ENCODE measurements at places on chromosomes 6 and 20. TPM values are rescaled to one million over a fixed set of nuclear protein-coding genes. Genes with fewer than 3 reads are reported as not detected.

The RBPJL gene
- total RNA-seq, result not detected

GRCh38 chr6:45423111-45423823 lies 45.5 kb upstream of the SUPT3H start:
- peaks cover 45% of the 10 kb centered on the region for H3K4me1 ChIP-seq
- H3K4me3 ChIP-seq, result peak overlapping the region; percentile 57

GRCh38 chr6:13250703-13251102 lies 77.6 kb downstream of the TBC1D7 start:
- H3K4me1 ChIP-seq, result no peaks in the 10 kb centered on the region
- no peaks in the 10 kb centered on the region for H3K36me3 ChIP-seq
- H3K27ac ChIP-seq, result no peak overlapping the region

GRCh38 chr6:5958921-5959320 lies 47.8 kb downstream of the NRN1 start:
- no peak overlapping the region for H3K27ac ChIP-seq
- peaks cover 10% of the 10 kb centered on the region for H3K27me3 ChIP-seq
- no peak overlapping the region for H3K4me3 ChIP-seq
- H3K36me3 ChIP-seq, result no peaks in the 10 kb centered on the region

DNA sequence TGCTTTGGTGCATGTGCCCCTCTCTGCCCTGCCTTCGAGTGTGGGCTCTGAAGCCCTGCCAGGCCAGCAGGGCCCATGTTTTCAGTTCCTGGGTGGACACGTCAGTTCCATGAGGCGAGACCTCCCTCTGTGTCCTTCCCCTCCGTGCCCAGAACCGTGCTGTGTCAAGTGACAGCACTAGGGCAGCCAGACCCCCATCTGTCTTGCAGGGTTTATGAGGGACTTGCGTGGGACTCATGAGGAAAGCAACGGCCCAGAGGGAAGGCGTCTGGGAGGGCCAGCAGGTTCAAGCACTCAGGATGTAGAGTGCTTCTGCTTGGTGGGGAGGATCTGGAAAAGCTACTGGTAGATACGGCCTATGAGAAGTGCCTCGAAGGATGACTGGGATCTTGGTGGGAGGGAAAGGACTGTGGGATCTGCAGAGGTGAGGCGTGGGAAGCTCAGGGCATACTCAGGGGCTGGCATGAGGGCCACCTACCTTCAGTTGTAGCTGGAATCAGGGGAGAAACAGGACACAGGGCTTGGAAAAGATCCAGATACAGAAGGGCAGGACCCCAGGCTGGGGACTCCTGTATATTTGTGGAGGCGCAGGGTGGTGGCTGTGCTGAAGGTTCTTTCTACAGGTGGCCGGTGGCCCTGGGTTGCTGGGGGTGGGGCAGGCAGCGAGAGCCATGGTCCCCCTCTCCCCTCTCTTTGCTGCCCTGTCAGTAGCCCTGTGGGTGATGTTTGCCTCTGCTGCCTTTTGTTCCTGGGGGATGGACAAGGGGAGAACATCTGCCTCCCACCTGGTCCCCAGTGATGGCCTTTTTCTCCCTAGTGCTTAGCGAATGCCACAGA lies 5.5 kb downstream of the NPEPL1 start:
- no peak overlapping the region for H3K27ac ChIP-seq
- DNase-seq, result no peak
- peaks cover 2% of the 10 kb centered on the region for H3K4me1 ChIP-seq

The LIME1 gene
- total RNA-seq, result 80.5 TPM

DNA sequence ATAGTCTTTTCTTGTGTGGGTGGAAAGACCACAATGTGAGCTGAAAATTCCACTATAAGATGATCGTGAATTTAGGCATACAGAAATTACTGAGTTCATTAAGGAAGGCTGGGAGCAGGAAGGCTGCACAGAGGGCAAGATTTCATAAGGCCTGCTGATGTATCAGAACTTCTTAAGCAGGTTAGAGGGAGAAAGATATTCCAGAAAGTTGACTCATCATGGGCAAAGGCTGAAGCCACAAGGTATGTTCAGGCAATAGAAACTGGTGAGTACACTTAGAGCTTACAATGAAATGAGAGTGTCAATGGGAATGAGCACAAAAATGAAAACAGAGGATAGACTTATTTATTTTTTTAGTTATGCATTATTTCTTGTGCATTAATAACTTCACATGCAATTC lies 618.6 kb downstream of the CBLN4 start:
- H3K27ac ChIP-seq, result no peak overlapping the region
- no peak overlapping the region for H3K4me3 ChIP-seq
- H3K36me3 ChIP-seq, result no peaks in the 10 kb centered on the region
- no peaks in the 10 kb centered on the region for H3K4me1 ChIP-seq
- no peak for DNase-seq
- H3K27me3 ChIP-seq, result no peaks in the 10 kb centered on the region

DNA sequence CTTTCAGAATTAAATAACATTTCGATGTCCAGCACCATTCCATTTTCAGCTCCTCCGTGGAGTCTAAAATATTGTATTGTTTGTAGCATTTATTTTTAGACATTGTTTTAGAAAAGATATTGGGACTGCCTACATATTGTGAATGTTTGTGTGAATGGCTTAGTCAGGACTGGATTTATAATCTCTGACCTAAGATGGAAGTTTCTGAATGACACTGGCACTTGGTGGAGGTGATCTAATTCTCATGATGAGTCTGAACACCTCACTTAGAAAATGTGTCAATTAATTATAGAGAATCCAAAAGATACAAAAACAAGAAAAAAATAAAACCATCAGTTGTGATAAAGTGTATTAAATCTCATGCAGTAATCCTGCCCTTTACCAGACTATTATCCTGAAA lies 60.8 kb upstream of the HBS1L start:
- H3K4me3 ChIP-seq, result no peak overlapping the region
- H3K36me3 ChIP-seq, result no peaks in the 10 kb centered on the region
- no peaks in the 10 kb centered on the region for H3K27me3 ChIP-seq
- H3K27ac ChIP-seq, result no peak overlapping the region
- H3K4me1 ChIP-seq, result peaks cover 21% of the 10 kb centered on the region

DNA sequence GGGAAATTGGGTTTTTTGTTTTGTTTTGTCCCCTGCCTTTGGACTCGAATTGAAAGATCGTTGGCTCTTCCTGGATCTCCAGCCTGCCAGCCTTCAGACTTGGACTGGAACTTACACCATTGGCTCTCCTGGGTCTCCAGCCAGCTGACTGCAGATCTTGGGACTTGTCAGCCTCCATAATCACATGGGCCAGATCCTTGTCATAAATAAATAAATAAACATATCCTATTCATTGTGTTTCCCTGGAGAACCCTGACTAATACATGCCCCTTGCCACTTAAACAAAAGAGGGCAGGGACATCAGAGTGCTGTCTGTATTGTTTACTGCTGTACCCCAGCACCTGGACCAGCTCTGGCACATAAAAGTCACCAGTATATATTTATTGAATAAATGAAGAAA lies 101.5 kb downstream of the CAP2 start:
- H3K36me3 ChIP-seq, result no peaks in the 10 kb centered on the region
- no peak for DNase-seq
- H3K4me3 ChIP-seq, result no peak overlapping the region
- no peak overlapping the region for H3K27ac ChIP-seq
- H3K27me3 ChIP-seq, result no peaks in the 10 kb centered on the region

GRCh38 chr20:41609474-41609873 lies 8.7 kb downstream of the CHD6 start:
- H3K4me1 ChIP-seq, result no peaks in the 10 kb centered on the region
- DNase-seq, result no peak
- H3K27me3 ChIP-seq, result no peaks in the 10 kb centered on the region
- H3K4me3 ChIP-seq, result no peak overlapping the region
- H3K36me3 ChIP-seq, result no peaks in the 10 kb centered on the region

DNA sequence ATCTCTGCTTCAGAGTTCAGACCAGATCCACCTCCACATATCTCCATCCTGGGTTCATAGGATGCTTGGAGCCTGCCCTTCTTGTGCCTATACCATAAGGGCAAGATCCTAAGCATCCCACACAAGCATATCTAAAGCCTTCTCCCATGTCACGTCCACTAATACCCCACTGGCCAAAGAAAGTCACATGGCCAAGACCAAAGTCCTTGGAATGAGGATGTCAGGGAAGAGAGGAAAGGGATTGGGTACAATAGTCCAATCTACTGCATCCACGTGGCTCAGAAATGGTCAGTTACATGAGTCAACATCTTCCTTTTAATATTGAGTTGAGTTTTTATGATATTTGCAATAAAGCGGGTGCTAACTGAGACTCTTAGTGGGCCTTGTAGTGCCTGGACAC lies 515.9 kb upstream of the SULF2 start:
- no peak for DNase-seq
- H3K36me3 ChIP-seq, result no peaks in the 10 kb centered on the region
- no peaks in the 10 kb centered on the region for H3K27me3 ChIP-seq
- H3K4me1 ChIP-seq, result no peaks in the 10 kb centered on the region
- H3K27ac ChIP-seq, result no peak overlapping the region

DNA sequence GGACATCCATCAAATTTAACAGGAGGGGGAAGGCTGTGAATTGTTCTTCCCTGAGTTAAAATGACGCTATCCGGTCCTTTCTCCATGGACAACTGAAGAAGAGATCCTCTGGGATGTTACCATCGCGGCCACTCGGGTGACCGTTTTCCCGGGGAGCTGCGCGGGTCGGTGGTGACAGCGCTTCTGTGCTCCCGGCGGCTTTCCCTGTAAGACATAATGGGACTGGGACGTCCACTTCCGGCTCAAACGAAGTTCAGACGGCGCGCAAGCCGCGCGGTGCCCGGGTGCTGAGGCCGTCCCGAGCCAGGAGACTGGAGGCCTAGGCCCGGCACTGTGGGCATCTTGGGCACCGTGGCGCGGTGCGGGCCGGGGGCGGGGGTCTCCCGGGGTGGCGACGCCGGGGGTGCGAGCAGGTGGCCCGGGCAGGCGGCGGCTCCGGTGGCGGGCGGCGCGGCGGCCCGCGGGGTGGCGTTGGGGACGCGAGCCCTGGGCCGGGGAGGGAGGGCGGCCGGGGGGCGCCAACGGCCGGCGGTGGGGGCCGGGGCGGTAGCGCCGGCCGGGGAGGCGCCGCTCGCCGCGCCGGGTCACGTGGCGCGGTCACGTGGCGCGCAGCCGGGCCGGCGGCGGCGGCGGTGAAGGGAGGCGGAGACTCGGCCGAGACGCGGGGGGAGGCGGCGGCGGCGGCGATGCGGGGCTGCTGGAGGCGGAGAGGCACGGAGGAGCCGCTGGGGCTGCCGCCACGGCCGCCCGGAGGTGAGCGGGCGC lies 63.6 kb downstream of the GTF2H5 start:
- DNase-seq, result no peak
- peaks cover 16% of the 10 kb centered on the region for H3K4me1 ChIP-seq
- H3K4me3 ChIP-seq, result peak overlapping the region; percentile 61
- H3K27ac ChIP-seq, result no peak overlapping the region
- H3K27me3 ChIP-seq, result peaks cover 5% of the 10 kb centered on the region

The KCNK16 gene
- not detected for total RNA-seq

DNA sequence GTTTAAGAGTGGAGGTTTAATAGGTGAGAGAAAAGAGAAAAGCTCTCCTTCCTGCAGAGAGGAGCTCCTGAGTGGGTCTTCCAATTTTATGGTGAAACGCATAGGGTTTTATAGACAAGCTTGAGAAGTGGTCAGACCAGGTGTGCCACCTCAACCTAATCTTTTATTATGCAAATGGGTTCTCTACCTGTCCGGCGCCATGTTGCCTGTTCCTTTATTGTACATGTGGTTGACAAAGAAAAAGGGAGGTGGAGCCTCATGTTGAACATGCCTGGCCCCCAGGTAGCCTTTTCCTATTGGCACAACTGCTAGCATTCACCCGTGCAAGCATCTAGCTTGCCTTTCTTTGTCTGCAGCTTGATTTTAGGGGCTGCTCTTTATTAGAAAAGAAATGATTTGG lies 115.9 kb upstream of the F13A1 start:
- DNase-seq, result no peak
- H3K4me1 ChIP-seq, result no peaks in the 10 kb centered on the region
- no peak overlapping the region for H3K4me3 ChIP-seq
- no peaks in the 10 kb centered on the region for H3K36me3 ChIP-seq
- H3K27ac ChIP-seq, result no peak overlapping the region

DNA sequence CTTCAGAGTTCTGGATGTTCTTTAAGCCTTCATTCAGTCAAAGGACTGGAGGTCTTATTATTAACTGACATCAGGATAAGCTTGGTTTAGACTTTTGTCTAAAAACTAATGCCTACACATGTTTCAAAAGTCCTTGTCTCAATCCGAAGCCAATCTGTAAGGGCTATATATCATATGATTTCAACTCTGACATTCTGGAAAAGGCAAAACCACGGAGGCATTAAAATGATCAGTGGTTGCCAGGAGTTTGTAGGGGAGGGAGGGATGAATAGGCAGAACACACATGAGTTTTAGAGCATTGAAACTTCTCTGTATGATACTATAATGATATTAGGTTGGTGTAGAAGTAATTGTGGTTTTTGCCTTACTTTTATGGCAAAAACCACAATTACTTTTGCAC lies 1285.8 kb upstream of the CITED2 start:
- H3K4me3 ChIP-seq, result no peak overlapping the region
- H3K36me3 ChIP-seq, result no peaks in the 10 kb centered on the region
- H3K27me3 ChIP-seq, result no peaks in the 10 kb centered on the region

The MTFR2 gene
- 2.5 TPM for total RNA-seq

The EDEM2 gene
- total RNA-seq, result 15.5 TPM

GRCh38 chr20:15916623-15917022 lies 656.6 kb downstream of the KIF16B start:
- no peaks in the 10 kb centered on the region for H3K36me3 ChIP-seq
- no peaks in the 10 kb centered on the region for H3K4me1 ChIP-seq

DNA sequence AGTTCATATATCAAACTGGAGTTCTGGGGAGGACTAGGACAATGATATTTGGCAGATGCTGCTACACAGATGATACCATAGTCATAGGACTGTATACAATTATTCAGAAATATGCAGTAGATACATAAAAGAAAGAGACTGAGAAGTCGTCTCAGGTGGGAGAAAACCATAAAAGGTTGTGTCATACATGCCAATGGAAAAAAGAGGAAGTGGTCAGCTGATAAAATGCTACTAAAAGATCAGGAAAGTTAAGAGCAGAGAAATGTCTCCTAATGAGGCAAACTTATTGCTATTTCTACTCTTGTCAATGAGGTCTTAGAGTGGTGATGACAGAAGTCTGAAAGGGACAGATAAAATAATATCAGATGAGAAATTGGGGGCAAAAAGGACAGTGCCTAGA lies 407.6 kb downstream of the COL12A1 start:
- no peaks in the 10 kb centered on the region for H3K4me1 ChIP-seq
- DNase-seq, result no peak
- H3K36me3 ChIP-seq, result no peaks in the 10 kb centered on the region

GRCh38 chr20:3815703-3816315 lies 4.5 kb upstream of the AP5S1 start:
- DNase-seq, result no peak
- no peaks in the 10 kb centered on the region for H3K36me3 ChIP-seq
- no peaks in the 10 kb centered on the region for H3K27me3 ChIP-seq
- H3K4me1 ChIP-seq, result peaks cover 68% of the 10 kb centered on the region

- H3K27ac ChIP-seq, result no peak overlapping the region
- H3K4me1 ChIP-seq, result no peaks in the 10 kb centered on the region
- DNase-seq, result no peak
- no peak overlapping the region for H3K4me3 ChIP-seq
- no peaks in the 10 kb centered on the region for H3K27me3 ChIP-seq
These were observed 197.3 kb upstream of the MARCKS start for GRCh38 chr6:113659762-113660404.

The HMGCLL1 gene
- 0.42 TPM for total RNA-seq
